Activated T-helper 1 cell treated with anti-CD3 and anti-CD28 coated beads, Interleukin-12 subunit alpha, Interleukin-12 subunit beta, Interleukin-2, Interleukin-4 antibody, amounts not matched to agents 30 ng/mL and 10 ng/mL and 1 ng/mL, durations not matched to agents 14 hours and 24 hours and 36 hours (primary cell): ENCODE measurements at places on chromosomes 4 and X. TPM values are rescaled to one million over a fixed set of nuclear protein-coding genes. Genes with fewer than 3 reads are reported as not detected.

The REELD1 gene
- 0.22 TPM in 1 of 2 replicates, not detected in the other for total RNA-seq

The GPRIN3 gene
- 37.1 and 39.0 TPM in 2 replicates for total RNA-seq

The GLRA2 gene
- total RNA-seq = not detected in 2 replicates

The DCAF4L1 gene
- 0.20 and 0.31 TPM in 2 replicates for total RNA-seq

The FLNA gene
- total RNA-seq = 854 and 873 TPM in 2 replicates

The FAM9B gene
- not detected in 2 replicates for total RNA-seq

DNA sequence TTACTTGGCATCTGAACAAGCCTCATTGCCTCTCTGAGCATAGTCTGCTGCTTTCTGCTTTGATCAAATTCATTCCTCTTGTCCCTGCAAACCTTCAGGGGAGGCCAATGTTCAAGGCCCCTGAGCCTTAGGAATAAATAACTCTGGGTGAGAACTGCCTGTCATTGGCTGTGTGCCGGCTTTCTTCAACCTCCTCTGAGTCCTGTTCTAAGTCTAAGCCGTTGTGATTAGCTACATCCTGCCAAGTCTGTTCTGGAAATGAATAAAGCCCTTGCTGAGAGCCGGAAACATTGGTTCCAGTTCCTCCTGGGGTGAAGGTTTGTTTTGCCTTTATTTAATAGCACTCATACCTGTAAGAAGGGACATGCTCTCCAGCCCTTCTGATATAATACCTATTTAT is 13.8 kb downstream of the RNF4 start:
- peak overlapping the region; percentile 51 for H3K4me3 ChIP-seq
- H3K4me1 ChIP-seq = peaks cover 90% of the 10 kb centered on the region
- no peaks in the 10 kb centered on the region for H3K27me3 ChIP-seq
- DNase-seq = no peak
- H3K36me3 ChIP-seq = peaks cover 16% of the 10 kb centered on the region

- no peaks in the 10 kb centered on the region for H3K27me3 ChIP-seq
- no peaks in the 10 kb centered on the region for H3K36me3 ChIP-seq
- H3K4me1 ChIP-seq = no peaks in the 10 kb centered on the region
- no peak overlapping the region for H3K27ac ChIP-seq
- no peak for DNase-seq
Observed at GRCh38 chr4:156228676-156229075, 275.0 kb upstream of the CTSO start.

GRCh38 chr4:77773101-77773500 is 46.1 kb downstream of the CNOT6L start:
- H3K4me3 ChIP-seq = no peak overlapping the region
- no peaks in the 10 kb centered on the region for H3K27me3 ChIP-seq
- peaks cover 40% of the 10 kb centered on the region for H3K36me3 ChIP-seq
- no peak for DNase-seq
- no peak overlapping the region for H3K27ac ChIP-seq

- no peak overlapping the region for H3K27ac ChIP-seq
- H3K27me3 ChIP-seq = no peaks in the 10 kb centered on the region
- DNase-seq = no peak
Observed at GRCh38 chr4:45910511-45910910, 213.3 kb downstream of the GABRG1 start.

- H3K27ac ChIP-seq = no peak overlapping the region
- DNase-seq = peak; percentile 17
- no peak overlapping the region for H3K4me3 ChIP-seq
- H3K27me3 ChIP-seq = no peaks in the 10 kb centered on the region
- no peaks in the 10 kb centered on the region for H3K36me3 ChIP-seq
Observed at GRCh38 chrX:37825215-37825842, 22.0 kb downstream of the DYNLT3 start.

- no peak overlapping the region for H3K27ac ChIP-seq
- H3K4me3 ChIP-seq = no peak overlapping the region
- H3K4me1 ChIP-seq = no peaks in the 10 kb centered on the region
- H3K36me3 ChIP-seq = no peaks in the 10 kb centered on the region
- H3K27me3 ChIP-seq = peaks cover 11% of the 10 kb centered on the region
Observed at GRCh38 chr4:112910109-112910736, 139.2 kb upstream of the ANK2 start.

- no peaks in the 10 kb centered on the region for H3K4me1 ChIP-seq
- no peaks in the 10 kb centered on the region for H3K36me3 ChIP-seq
- DNase-seq = no peak
- H3K27me3 ChIP-seq = no peaks in the 10 kb centered on the region
Observed at GRCh38 chr4:89067417-89067816, 10.4 kb upstream of the FAM13A start.

- H3K4me1 ChIP-seq = no peaks in the 10 kb centered on the region
- no peaks in the 10 kb centered on the region for H3K36me3 ChIP-seq
- no peak overlapping the region for H3K27ac ChIP-seq
Observed at GRCh38 chr4:42781315-42781714, 111.2 kb upstream of the GRXCR1 start.

GRCh38 chrX:1423215-1423614 is 29.5 kb downstream of the ASMTL start:
- no peak for DNase-seq
- no peak overlapping the region for H3K4me3 ChIP-seq
- H3K36me3 ChIP-seq = peaks cover 73% of the 10 kb centered on the region
- H3K27me3 ChIP-seq = no peaks in the 10 kb centered on the region

GRCh38 chrX:110410603-110411002 is 52.0 kb downstream of the RTL9 start:
- no peaks in the 10 kb centered on the region for H3K36me3 ChIP-seq
- H3K4me3 ChIP-seq = no peak overlapping the region
- H3K4me1 ChIP-seq = peaks cover 14% of the 10 kb centered on the region
- peaks cover 2% of the 10 kb centered on the region for H3K27me3 ChIP-seq
- H3K27ac ChIP-seq = no peak overlapping the region
- no peak for DNase-seq

DNA sequence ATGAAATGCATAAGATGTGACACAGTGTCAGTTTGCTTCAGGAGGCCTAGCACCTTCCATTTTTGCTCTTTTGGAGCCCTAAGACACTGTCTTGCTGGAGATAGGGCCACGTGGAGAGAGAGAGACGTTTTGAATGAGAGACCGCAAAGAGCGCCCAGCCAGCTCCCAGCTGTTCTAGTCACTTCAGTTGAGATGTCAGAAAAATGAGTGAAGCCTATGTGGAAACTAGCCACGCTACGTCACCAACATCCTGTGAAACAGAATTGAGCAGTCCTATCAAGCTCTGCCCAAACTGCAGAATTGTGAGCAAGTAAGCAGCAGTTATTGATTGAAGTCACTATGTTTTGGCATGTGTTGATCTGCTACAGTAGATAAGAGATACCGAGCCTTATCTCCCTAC is 13.1 kb downstream of the GPR82 start:
- H3K4me1 ChIP-seq = peaks cover 35% of the 10 kb centered on the region
- no peaks in the 10 kb centered on the region for H3K27me3 ChIP-seq
- H3K36me3 ChIP-seq = peaks cover 8% of the 10 kb centered on the region
- no peak overlapping the region for H3K4me3 ChIP-seq
- peak; percentile 17 for DNase-seq
- H3K27ac ChIP-seq = peak overlapping the region; percentile 36

DNA sequence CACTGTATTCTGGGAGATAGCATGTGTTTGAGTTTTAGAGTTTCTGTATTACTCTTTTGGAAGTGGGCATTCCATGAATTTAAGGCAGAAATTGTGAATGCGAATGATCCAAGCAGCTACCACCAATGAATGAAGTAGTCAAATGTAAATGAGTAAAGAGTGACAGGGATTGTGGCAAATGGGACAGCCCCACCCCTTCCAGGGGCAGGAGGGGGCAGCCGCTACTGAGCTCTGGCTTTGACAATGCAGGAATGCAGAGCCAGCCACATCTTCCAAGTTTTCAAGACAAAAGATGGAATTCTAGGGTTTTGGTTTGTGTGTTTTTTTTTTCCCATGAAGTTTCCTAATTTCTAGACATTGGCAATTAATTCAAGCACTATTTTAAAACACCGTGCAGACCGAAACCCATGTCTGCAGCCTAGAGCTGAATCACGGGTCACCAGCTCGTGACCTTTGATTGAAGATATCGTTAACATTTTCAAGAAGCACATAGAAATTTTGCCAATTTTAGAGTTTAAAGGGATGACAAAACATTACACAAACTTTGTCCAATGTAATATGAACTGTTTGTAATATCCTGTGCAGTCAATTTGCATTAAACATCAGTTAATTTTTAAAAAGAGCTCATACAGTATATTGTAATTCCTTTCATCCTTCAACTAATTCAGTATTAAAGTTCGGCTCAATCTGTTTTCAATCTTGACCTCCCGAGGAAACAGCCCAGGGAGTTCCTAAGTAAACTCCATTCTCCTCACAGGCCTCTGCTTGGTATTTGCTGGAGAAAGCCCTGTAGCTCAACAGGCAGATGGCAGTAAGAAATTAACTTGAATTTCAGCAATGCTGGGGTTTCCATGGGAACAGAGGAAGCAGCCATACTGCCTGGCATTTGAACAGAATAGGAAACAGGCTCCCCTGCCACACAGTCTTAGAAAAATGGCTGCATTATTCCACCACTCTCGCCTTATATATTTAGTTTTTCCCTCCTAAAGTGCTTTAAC is 83.4 kb downstream of the UCHL1 start:
- H3K27ac ChIP-seq = no peak overlapping the region
- no peak overlapping the region for H3K4me3 ChIP-seq
- no peak for DNase-seq
- H3K4me1 ChIP-seq = no peaks in the 10 kb centered on the region

DNA sequence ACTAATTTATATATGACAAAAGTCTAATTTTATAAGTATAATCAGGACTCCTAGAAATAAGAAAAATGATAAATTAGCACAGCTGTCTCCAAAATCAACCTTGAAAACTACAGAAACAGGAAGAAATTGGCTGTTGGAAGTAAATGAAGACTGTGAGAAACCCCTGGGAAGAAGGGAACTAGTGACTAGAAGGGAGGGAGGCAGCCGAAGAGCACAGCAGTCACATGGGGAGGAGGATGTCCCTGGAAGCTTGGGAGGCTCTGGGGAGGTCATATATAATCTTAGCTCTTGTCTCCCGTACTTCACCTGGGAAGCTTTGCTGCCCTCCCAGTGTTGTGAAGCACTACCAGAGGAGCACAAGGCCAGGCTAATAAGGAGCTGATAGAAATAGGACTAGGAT is 8.9 kb upstream of the TMA16 start:
- no peak overlapping the region for H3K4me3 ChIP-seq
- no peaks in the 10 kb centered on the region for H3K36me3 ChIP-seq
